Stimulated activated CD8-positive, alpha-beta memory T cell treated with anti-CD3 and anti-CD28 coated beads, Interleukin-4, amount 100 ng/mL, for 1 hour (primary cell): ENCODE measurements at places on chromosomes 3 and 15.
A peak's percentile ranks its signal among the peaks of the same experiment; 100 is the strongest.

GRCh38 chr3:100004931-100005330 lies 109.4 kb downstream of the FILIP1L start:
- DNase-seq, result no peak

GRCh38 chr3:110897046-110897445 lies 174.6 kb upstream of the NECTIN3 start:
- DNase-seq, result no peak

- DNase-seq, result no peak
Measured at GRCh38 chr3:177341736-177342419, 144.6 kb upstream of the TBL1XR1 start.

GRCh38 chr3:149307435-149307783 lies 26.0 kb downstream of the TM4SF18 start:
- no peak for DNase-seq

DNA sequence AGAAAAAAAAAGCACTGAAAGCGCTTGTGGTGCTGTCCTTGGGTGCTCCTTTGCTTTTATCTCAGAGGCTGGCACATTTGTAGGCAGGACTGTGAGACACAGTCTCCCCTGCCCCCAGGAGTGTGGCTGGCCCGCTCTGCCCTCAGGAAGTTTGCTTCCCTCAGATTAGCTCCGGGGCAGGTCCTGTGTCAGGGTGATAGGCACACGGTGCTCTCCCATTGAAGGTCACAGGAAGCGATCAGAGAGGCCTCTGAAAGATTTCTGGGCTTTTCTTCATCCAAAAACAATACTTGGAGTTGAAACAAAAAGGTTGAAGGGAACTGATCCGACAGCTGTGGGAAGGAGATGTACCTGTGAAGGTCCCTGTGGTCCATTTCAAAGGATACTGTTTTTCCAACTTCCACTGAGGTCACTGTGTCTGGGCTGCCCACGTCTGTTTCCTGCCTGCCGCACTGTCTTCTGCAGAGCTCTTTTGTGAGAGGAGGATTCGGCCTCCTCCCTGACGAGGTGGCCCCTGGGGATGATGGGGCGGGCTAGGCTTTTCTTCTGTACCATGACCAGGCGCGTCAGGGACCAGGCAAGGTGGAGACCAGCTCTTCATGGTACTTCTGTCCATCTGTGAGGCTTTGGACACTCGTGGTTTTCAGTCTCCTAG lies 330.5 kb upstream of the CTDSPL start:
- DNase-seq, result no peak

GRCh38 chr3:44104668-44105321 lies 136.9 kb upstream of the TOPAZ1 start:
- DNase-seq, result no peak

GRCh38 chr15:67100801-67101581 lies 35.6 kb downstream of the SMAD3 start:
- no peak for DNase-seq

GRCh38 chr3:45937206-45938042 lies 5.8 kb upstream of the CXCR6 start:
- no peak for DNase-seq

DNA sequence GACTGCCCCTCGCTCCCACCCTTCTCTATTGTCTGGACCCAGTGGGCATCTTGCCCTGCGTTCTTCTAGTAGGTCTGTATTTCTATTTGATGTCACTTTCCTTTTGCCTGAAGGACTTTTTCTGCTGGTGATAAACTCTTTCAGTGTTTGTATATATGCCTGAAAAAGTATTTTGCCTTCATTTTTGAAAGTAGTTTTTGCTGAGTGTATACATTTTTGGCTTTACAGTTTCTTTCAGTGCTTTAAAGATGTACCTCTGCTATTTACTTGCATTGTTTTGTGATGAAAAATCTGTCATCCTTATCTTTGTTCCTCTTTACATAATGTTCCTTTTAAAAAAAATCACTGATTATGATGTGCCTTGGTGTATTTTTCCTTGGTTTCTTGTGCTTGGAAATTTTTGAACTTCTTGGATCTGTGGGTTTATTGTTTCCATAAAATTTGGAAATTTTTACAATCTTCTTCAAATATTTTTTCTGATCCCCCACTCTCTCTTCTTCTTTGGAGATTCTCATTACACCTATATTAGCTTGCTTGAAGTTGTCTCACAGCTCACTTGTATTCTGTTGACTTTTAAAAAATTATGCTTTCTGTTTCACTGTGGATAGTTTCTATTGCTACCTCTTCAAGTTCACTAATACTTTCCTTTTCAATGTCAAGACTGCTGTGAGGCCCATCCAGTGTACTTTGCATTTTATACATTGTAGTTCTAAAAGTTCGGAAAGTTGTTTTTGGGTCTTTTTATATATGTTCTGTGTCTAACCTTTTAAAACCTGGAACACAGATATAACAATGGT lies 67.8 kb downstream of the RGMA start:
- no peak for DNase-seq

DNA sequence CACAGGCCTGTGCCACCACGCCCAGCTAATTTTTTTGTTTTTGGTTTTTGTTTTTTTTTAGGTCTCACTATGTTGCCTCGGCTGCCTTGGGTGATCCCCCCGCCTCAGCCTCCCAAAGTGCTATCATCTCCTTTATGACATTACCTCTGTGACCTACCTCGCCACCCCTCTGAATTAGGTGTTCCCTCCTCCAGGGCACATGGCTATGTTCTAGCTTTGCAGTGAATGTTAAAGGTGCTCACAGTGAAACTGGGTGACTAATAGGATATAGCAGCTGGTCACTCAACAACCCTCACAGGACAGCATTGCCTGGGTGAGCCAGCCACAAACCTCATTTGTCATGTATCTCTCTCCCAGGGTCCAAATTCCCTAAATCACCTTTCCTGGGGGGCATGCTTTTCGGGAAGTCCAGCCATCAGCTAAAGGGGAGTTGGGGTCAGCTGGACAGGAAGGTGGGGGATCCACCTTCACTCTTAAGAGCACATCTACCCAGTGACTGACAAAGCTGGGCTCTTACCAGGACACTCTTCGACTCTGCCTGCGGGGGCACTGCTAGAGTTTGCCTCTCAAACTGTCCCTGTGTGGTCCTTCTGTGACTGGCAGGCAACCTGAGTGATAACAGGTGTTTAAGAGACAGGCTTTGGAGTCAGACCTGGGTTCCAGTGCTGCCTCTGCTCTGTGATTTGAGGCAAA lies 1.6 kb upstream of the TTLL3 start:
- no peak for DNase-seq

- no peak for DNase-seq
Measured at GRCh38 chr3:104735691-104736090, 631.0 kb upstream of the ALCAM start.

GRCh38 chr3:178749471-178749870 lies 213.2 kb downstream of the KCNMB2 start:
- DNase-seq, result no peak

- DNase-seq, result no peak
Measured at GRCh38 chr15:66144978-66145725, 108.4 kb downstream of the MEGF11 start.

GRCh38 chr15:73695773-73696640 lies 11.8 kb downstream of the CD276 start:
- DNase-seq, result no peak

DNA sequence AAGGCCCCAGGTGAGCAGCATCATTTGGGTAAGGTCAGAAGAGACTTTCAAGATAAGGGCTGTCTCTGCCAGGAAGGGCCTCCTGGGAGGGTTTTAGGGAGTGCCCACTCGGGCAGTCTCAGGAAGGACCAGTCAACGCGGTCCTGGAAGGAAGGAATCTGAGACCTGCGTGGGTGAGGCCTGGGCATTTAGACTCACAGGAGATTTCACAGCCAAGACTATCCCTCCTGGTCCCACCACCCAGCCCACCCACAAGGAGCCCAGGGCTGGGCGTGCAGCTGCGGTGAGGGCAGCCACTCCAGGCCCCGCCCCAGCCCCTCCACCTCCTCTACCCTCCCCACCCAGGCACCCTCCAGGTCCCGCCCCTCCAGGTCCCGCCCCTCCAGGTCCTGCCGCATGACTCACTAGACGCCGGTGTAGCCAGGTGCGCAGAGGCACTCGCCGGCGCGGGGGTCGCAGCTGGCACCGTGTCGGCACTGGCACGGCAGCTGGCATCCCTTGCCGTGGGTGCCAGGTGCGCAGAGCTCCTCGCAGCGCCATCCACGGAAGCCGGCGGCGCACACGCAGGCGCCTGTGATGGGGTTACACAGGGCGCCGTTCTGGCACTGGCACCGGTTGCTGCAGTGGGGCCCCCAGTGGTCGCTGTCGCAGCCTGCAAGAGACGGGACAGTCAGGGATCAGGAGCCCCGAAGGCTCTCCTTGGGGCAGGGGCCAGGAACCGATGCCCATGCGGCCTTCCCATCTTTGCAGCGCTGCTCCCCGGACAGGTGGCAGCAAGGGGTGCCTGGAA lies 112.7 kb downstream of the RAB11A start:
- peak; percentile 54 for DNase-seq

DNA sequence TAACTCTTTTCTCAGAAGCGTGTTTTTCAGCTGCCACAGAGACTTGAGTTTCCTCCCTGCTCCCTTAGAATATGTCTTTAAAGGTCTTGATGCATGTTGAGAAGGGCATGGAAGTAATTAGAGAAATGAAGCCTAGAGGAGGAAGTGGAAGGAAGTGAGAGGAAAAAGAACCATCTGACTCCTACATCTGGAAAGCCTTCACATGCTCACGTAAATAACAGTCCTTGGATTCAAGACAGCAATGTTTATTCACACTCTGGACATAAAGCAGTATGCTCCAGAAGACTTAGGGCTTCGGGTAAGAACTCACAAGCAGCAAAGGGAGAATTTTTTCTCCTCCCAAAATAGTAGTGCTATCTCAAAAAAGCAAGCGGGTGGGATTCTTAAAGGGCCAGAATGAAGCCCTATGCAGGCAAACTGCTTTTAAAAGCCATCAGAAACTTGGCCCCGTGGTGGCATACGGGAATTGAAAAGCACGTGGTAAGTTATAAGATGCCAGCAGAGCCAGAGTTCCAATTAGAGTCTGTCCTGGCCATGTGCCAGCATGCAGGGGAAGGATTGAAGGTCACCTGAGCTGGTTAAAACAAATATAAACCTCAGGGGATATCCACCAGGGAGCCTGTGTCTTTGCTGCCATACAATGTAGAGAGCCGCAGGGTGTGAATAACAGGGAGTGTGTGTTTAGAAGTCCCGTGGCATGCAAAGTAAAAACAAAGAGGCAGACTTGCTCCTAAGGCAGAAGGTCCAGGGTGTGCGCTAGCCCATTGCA lies 380.8 kb upstream of the NDN start:
- DNase-seq, result no peak

- no peak for DNase-seq
Measured at GRCh38 chr15:48861813-48862431, 16.0 kb upstream of the EID1 start.

DNA sequence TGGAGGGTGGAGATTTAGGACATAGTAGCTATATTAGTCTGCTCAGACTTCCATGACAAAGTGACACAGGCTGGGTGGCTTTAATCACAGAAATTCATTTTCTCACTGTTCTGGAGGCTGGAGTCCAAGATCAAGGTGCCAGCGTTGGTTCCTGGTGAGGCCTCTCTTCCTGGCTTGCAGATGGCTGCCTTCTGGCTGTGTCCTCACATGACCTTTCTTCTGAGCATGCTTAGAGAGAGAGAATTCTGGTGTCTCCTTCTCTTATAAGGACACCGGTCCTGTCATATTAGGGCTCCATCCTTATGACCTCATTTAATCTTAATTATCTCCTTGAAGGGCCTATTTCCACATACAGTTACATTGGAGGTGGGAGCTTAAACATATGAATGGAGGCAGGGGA lies 14.9 kb upstream of the SHC4 start:
- no peak for DNase-seq

DNA sequence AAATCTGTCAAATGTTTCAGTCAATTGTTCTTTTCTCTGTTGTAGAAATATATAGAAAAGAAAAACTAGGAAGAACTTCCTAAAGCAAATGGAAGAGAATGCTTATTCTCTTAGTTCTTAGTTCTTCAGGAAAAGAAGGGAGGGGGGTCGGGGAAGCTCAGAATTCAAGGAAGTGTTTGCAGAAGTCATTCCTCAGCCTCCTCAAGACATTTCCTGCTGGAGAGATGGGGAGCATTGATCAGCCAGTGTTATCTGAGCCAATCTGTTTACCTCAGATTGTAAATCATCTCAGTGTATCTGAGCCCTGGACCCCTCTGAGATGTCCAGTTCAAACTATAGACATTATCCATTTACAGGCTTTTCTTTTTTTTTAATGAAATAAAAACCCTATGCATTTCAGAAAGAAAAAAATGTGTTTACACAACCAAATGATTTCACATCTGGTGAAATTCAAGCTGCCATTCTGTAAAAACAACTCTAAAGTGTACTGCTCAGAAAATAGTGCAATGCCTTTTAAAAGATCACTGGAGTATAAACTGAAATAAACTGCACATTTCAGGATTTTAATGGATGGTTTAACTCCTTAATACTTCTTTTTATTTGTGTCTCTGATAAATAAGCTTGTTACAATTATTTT lies 460.7 kb downstream of the ROBO1 start:
- DNase-seq, result no peak

- DNase-seq, result no peak
Measured at GRCh38 chr15:49236869-49237268, 66.8 kb downstream of the GALK2 start.

DNA sequence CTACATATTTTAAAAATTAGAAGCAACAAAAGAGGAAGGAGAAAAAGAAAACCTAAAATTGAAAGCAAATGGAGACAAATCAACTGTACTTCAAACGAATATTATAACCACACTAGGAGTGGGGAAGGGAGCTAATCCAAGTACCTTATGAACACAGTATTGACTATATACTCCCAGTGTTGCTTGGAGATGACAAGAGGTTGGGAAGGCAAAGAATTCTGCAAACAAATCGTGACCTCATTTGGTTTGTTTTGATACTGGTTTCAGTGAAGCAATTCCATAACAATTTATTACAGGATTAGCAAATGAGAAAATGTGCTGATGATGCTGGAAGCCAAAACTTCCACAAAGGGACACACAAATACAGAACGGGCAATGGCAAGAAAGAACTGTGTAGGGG lies 268.1 kb downstream of the ULK4 start:
- no peak for DNase-seq

- DNase-seq, result no peak
Measured at GRCh38 chr3:43331381-43331780, 45.0 kb downstream of the SNRK start.

GRCh38 chr3:182509844-182510460 lies 283.4 kb upstream of the ATP11B start:
- no peak for DNase-seq

GRCh38 chr3:74789111-74789510 lies 174.7 kb upstream of the CNTN3 start:
- no peak for DNase-seq

DNA sequence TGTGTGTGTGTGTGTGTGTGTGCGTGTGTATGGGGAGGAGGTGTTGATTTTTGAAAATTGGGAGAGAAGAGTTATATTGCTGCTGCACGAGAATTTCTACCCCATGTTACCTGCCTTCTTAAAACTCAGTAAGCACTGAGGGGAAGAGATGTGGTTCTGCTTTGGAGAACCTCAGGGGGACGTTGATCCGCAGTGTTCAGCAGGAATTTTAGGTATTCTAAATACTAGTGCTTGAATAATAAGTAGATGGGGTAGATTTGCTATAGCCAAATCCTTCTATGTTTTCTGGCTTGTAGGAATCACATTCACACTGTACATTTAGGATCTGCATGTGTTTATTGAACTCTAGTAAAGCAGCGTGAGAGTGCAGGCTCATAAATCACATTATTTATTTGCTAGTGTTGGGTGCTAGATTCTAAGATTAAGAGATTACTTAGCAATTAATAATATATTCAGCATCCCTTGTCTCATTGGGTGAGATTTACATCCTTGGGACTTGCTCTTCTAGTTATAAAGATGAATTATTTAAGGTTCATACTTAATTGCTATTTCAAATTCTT lies 268.1 kb downstream of the MFSD1 start:
- DNase-seq, result no peak
